Type B pancreatic cell (in vitro differentiated cells): ENCODE measurements at places on chromosomes 5 and 9. TPM values are rescaled to one million over a fixed set of nuclear protein-coding genes. Genes with fewer than 3 reads are reported as not detected.
A peak's percentile ranks its signal among the peaks of the same experiment; 100 is the strongest.

DNA sequence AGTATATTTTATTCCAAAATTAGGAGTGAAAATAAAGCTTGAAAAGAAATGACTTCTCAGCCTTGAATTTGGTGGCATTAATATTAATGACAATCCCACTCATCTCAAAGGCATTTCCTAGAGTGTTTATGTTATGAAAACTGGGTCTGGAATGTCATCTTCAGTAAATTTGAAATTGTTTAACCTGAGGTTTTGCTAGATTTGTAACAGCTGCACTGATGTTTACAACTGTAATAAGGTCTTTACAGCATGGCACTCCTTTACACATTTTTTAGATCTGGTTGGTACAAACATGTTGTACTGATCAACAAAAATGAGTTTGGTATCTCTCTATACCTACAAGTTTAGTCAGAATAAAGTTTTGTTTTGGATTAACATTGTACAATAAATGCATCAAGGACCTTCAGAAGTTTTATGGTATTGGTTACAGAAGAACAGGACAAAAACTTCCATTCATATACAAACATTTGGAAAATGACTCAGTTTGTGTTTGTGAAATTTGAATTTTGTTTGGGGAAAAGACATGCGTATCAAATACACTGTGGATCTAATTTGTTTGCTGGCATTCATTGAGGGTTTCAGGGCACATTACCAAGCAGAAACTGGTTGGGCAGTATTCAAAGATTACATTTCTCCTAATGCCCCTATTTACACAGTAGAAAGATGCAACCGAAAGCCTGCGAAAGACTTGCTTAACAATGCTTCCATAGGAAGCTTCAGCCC is 11.6 kb downstream of the FANCC start:
- H3K4me1 ChIP-seq: peaks cover 22% of the 10 kb centered on the region
- H3K4me3 ChIP-seq: no peak overlapping the region
- H3K27ac ChIP-seq: no peak overlapping the region
- H3K36me3 ChIP-seq: no peaks in the 10 kb centered on the region

DNA sequence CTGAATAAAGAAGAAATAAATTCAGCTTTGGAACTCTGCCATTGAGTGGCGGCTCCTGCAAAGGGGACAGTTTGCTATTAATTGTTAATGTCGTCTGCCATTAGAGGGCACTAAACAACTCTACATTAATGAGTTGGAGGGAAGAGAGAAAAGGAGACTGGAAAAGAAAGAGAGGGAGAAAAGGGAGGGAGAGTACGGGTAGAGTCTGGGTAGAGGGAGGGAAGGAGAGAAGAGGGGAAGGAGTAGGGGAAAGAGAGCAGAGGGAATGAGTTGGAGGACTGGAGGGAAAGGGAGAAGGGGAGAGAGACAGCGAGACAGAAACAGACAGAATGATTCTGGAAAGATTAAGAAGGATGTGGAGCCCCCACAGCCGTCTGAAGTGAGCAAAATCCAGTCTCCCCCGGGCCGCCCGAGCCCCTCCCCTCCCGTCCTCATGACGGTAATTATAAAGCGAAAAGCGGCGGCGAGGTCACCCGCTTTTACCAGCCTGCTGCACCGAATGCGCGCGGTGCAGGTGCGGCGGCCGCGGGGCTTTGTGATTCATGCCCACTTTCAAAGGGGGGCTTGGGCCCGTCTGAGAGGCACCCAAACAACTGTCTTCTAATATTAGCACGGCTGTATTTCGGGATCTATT is 1.9 kb upstream of the FST start:
- H3K4me1 ChIP-seq: peaks cover 18% of the 10 kb centered on the region
- H3K4me3 ChIP-seq: peak overlapping the region; percentile 93
- no peak overlapping the region for H3K27ac ChIP-seq
- DNase-seq: no peak
- no peaks in the 10 kb centered on the region for H3K36me3 ChIP-seq

GRCh38 chr9:128927731-128928411 is 7.1 kb downstream of the PHYHD1 start:
- no peaks in the 10 kb centered on the region for H3K27me3 ChIP-seq
- peak overlapping the region; percentile 42 for H3K4me3 ChIP-seq
- H3K27ac ChIP-seq: peak overlapping the region; percentile 60
- DNase-seq: no peak

DNA sequence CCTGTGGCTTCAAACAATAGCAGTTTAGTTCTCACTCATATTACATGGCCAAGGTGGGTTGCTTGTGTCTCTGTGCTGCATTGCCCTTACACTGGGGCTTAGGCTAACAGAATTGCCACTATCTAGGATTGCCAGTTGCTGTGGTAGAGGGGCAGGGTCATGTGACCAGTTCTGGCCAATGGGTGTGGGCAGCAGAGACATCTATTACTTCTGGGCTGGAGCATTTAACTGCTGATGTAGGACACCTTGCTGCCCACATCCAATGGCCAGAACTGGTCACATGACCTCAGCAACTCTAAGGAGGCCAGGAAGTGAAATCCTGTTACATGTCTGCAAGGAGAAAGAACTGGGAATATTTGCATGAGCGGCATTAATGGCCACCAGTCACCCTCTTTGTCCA is 199.3 kb downstream of the C9orf152 start:
- H3K36me3 ChIP-seq: peaks cover 7% of the 10 kb centered on the region
- no peak overlapping the region for H3K4me3 ChIP-seq
- DNase-seq: no peak
- no peaks in the 10 kb centered on the region for H3K4me1 ChIP-seq

- H3K27ac ChIP-seq: peak overlapping the region; percentile 68
- DNase-seq: no peak
- no peaks in the 10 kb centered on the region for H3K36me3 ChIP-seq
Observed at GRCh38 chr5:136018814-136019783, 9.7 kb upstream of the TGFBI start.

DNA sequence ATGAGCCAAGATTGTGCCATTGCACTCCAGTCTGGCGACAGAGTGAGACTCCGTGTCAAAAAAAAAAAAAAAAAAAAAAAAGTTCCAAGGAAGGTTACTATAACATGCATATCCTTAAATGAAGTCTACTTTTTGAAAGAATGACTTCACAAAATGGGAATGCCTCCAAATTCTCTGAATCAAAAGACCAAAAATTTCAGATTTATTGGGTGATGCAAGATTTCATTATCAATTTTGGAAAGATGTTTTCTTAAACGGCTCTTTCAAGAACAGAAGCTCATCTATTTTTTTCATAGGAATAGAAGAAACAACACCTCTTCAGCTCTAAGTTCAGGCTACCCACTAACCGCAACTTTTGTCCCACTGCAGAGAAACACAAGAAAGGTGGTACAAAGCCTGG is 69.9 kb downstream of the AUH start:
- H3K36me3 ChIP-seq: peaks cover 34% of the 10 kb centered on the region
- H3K27ac ChIP-seq: no peak overlapping the region
- no peak overlapping the region for H3K4me3 ChIP-seq
- no peak for DNase-seq
- H3K4me1 ChIP-seq: no peaks in the 10 kb centered on the region

- no peaks in the 10 kb centered on the region for H3K27me3 ChIP-seq
- no peaks in the 10 kb centered on the region for H3K36me3 ChIP-seq
- no peak for DNase-seq
- no peak overlapping the region for H3K27ac ChIP-seq
Observed at GRCh38 chr9:2727374-2727773, 10.1 kb downstream of the KCNV2 start.

- no peak overlapping the region for H3K27ac ChIP-seq
- peaks cover 14% of the 10 kb centered on the region for H3K4me1 ChIP-seq
- H3K36me3 ChIP-seq: no peaks in the 10 kb centered on the region
- DNase-seq: no peak
Observed at GRCh38 chr9:96222132-96222531, 79.8 kb downstream of the HSD17B3 start.

DNA sequence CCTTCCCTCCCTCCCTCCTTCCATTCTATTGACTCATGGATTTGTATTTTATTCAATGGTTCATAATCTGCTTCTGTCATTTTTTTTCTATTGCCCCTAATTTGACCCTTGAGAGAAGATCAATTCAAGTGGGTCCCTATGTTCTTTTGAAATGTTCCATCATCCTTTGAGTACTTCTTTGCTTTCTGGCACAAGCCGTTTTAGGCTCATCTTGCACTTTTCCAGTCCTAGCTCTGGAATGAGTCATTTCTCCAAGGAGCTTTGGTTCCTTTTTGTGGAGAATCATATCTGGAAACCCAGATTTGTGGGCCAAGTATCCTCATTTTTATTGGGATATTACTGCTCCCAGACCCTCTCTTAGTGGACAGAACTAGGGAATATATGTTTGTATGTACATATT is 126.8 kb upstream of the PTPN3 start:
- H3K4me3 ChIP-seq: no peak overlapping the region
- H3K27ac ChIP-seq: no peak overlapping the region
- peaks cover 37% of the 10 kb centered on the region for H3K27me3 ChIP-seq
- DNase-seq: no peak
- H3K4me1 ChIP-seq: peaks cover 11% of the 10 kb centered on the region

- H3K27me3 ChIP-seq: no peaks in the 10 kb centered on the region
- no peaks in the 10 kb centered on the region for H3K36me3 ChIP-seq
- H3K4me3 ChIP-seq: no peak overlapping the region
- H3K4me1 ChIP-seq: peaks cover 27% of the 10 kb centered on the region
Observed at GRCh38 chr9:78234810-78235209, 1.1 kb upstream of the CEP78 start.

- no peak overlapping the region for H3K4me3 ChIP-seq
- no peak for DNase-seq
- no peak overlapping the region for H3K27ac ChIP-seq
- no peaks in the 10 kb centered on the region for H3K36me3 ChIP-seq
- no peaks in the 10 kb centered on the region for H3K27me3 ChIP-seq
- H3K4me1 ChIP-seq: no peaks in the 10 kb centered on the region
Observed at GRCh38 chr5:40486437-40487275, 193.1 kb upstream of the PTGER4 start.

DNA sequence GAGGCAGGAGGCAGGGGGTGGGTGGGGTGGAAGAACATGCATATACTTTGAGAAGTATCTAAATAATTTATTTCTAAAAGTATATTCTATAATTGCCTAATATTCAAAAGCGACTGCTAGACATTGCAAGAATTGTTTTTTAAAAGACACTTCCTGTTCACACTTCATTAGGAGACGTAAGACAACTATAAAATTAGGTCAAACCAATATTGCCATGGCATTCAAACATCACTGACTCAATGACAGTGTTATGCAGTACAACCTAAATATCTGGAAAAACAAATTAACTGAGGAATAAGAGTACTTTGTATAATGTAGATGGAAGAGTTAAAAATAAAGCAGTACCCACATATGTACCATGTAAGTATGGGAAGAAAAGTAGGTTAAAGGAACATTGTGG is 4.5 kb downstream of the CCNH start:
- H3K36me3 ChIP-seq: peaks cover 20% of the 10 kb centered on the region
- no peak for DNase-seq

DNA sequence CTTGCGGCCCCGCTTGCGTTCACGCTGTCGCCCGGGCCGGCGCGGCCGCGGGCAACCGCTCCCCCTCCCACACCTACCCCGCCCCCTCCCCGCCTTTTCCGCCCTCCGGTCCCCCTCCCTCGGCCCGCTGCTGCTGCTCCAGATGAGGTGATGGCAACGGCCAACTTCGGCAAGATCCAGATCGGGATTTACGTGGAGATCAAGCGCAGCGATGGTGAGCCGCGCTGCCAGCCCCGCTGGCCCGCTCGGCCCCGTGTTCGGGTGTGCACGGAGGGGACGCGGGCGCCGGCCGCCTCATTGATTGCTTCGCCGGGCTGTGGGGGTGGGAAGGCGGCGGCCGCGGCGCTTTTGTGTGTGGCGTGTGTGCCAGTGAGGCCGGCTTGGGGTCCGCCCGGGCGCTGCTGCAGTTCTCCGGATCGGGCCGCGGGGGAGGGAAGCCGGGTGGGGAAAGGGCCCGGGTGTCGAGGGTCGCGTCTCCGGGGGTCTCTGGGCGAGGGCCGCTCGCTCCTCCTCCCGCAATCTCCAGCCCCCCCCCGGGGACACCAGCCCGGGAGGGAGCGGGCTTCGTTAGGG is 403 bp downstream of the KIF2A start:
- H3K27me3 ChIP-seq: no peaks in the 10 kb centered on the region
- peaks cover 32% of the 10 kb centered on the region for H3K4me1 ChIP-seq
- peak overlapping the region; percentile 100 for H3K4me3 ChIP-seq
- H3K36me3 ChIP-seq: peaks cover 17% of the 10 kb centered on the region

DNA sequence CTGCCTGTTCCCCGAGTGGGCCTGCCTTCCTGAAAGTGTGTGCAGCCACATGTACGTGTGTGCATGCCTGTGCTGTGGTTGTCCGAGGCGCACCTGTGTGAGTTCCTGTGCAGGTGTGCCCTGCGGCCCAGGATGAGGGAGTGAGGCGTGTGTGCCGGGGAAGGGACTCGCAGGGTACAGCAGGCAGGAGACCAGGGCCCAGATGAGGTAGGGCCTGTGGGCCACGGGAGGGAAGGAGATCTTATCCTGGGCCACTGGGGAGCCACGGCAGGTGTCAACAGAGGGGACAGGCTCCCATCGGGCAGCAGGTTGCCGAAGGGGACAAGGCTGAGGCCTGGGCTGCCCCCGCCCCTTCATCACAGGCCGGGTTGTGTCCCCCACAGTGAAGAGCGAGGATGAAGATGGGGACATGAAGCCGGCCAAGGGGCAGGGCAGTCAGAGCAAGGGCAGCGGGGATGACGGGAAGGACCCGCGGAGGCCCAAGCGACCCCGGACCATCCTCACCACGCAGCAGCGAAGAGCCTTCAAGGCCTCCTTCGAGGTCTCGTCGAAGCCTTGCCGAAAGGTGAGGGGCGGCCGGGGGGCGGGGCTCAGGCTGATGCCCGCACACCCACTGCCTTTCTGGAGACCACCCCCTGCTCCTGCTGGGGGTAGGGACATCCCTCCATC is 79.2 kb downstream of the LMX1B start:
- H3K4me1 ChIP-seq: peaks cover 13% of the 10 kb centered on the region
- DNase-seq: no peak
- H3K27me3 ChIP-seq: peaks cover 9% of the 10 kb centered on the region
- no peak overlapping the region for H3K4me3 ChIP-seq
- H3K36me3 ChIP-seq: peaks cover 3% of the 10 kb centered on the region

DNA sequence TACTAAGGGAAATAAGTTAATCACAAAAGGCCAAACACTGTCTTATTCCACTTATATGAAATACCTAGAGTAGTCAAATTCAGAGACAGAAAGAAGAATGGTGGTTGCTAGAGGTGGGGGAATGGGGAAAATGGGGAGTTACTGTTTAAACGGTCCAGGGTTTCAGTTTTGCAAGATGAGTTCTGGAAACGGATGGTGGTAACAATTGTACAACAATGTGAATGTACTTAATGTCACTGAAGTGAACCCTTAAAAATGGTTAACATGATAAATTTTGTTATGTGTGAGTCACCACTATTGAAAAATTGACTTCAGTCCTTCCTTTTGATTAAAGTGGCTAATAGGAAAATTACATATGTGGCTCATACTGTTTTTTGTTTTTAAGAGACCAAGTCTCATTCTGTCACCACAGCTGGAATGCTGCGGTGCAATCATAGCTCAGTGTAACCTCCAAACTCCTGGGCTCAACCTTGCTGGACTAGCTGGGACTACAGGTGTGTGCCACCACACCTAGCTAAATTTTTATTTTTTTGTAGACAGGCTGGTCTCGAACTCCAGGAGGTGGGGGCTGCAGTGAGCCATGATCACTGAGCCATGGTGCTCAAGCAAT is 8.7 kb downstream of the UBQLN1 start:
- H3K36me3 ChIP-seq: peaks cover 5% of the 10 kb centered on the region
- no peak overlapping the region for H3K4me3 ChIP-seq
- H3K4me1 ChIP-seq: peaks cover 26% of the 10 kb centered on the region
- DNase-seq: no peak
- no peak overlapping the region for H3K27ac ChIP-seq

Gene GNAQ
- total RNA-seq: 46.7 and 52.1 TPM in 2 replicates

Gene AK3
- 47.5 and 50.0 TPM in 2 replicates for total RNA-seq

Gene NLN
- 44.4 and 47.2 TPM in 2 replicates for total RNA-seq

Gene TOR1B
- total RNA-seq: 19.4 and 23.5 TPM in 2 replicates

Gene ZNF622
- 24.3 and 32.5 TPM in 2 replicates for total RNA-seq

Gene LCP2
- total RNA-seq: not detected in 2 replicates

Gene FOXD4L5
- total RNA-seq: 0.31 TPM in 1 of 2 replicates, not detected in the other

Gene SPACA9
- total RNA-seq: 5.2 and 8.3 TPM in 2 replicates

Gene TUSC1
- total RNA-seq: 3.4 TPM in 1 of 2 replicates, not detected in the other

Gene SAPCD2
- 19.1 and 21.9 TPM in 2 replicates for total RNA-seq

Gene CORO2A
- 9.9 and 28.5 TPM in 2 replicates for total RNA-seq

Gene ERAP2
- total RNA-seq: 0.86 and 1.5 TPM in 2 replicates

Gene FSTL4
- total RNA-seq: 11.3 and 51.7 TPM in 2 replicates
